ENCODE measurements at places on chromosomes 13 and 19. TPM values are rescaled to one million over a fixed set of nuclear protein-coding genes. Genes with fewer than 3 reads are reported as not detected.

Gene OCEL1
- 4.6 TPM for total RNA-seq

Gene NEK5
- under 0.01 TPM for total RNA-seq

Gene SNAPC2
- total RNA-seq, result 11.4 TPM

Gene KL
- under 0.01 TPM for total RNA-seq

Gene TEX101
- not detected for total RNA-seq

Measured in fibroblast of lung (primary cell).